ENCODE measurements at places on chromosomes 4 and X.
A peak's percentile ranks its signal among the peaks of the same experiment; 100 is the strongest.

GRCh38 chr4:102585329-102585728 lies 84.2 kb downstream of the NFKB1 start:
- DNase-seq, result no peak

DNA sequence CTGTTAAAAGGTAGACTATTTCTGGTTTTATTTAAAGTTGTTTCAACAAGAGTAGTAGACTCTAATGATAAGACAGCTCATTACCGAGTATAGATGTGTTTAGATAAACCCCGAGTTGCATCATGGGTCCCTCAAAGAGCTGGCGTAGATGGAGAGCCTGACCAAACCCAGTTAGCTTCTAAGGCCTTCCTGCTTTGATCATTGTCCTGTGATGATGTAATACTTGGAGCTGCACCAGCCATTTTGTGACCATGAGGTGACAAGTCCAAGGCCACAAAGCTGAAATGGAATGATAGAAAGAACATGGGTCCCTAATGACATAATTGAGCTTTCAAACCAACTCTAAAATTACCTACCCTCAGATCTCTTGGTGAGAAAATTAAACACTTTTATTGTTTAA lies 66.6 kb upstream of the TAB3 start:
- no peak for DNase-seq

- no peak for DNase-seq
These were observed 1295.8 kb upstream of the TENM3 start for GRCh38 chr4:180947425-180947824.

GRCh38 chrX:56343664-56344063 lies 111.5 kb downstream of the KLF8 start:
- DNase-seq, result no peak

DNA sequence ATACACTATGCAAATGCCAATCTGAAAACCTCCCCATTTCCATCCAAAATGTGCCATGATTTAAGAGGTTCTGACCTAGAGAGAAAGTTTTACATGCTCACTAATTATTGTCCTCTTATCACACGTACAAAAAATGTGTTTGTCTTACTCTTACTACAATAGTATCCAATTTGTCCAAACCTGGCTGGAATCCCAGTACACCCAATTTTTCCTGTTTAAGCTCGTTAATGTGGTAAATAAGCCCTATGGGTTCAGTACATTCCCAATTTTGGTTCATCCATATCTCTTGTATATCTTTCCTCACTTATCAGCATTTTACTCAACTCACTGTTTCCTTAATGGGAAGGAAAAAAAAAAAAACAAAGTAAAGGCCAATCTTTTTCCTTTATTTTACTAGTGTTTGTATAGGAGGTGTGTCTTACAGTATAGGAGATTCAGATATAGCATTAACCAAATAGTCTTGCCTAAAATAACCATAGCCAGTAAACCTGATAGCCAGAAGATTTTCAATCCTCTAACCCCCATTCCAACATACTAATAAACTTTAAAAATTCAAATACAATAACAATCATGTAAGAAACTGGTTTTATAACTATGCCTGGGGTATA lies 109.8 kb downstream of the PARM1 start:
- DNase-seq, result no peak

GRCh38 chr4:157997296-157997695 lies 175.5 kb downstream of the GASK1B start:
- DNase-seq, result no peak

DNA sequence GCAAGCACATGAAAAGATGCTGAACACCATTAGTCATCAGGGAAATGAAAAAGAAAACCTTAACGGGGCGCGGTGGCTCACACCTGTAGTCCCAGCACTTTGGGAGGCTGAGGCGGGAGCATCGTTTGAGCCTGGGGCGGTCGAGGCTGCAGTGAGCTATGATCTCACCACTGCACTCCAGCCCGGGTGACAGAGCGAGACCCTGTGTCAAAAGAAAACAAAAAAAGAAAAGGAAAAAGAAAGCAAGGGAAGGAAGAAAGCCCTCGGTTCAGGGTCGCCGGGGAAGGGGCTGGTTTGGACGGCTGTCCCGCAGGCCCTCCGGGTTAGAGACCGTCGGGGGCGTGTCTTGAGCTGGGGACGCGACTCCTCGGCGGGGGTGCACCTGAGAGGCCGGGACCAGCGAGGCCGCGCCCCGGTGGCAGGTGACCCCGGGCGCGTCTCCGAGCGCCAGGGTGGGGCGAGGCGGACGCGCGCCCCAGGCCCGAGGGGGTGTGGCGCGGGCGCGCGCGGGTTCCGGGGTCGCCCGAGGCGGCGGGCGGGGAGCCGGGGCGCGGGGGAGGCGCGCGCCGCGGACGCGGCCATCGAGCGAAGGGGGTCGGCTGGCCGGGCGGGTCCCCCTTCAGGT lies 478 bp upstream of the PLXNA3 start:
- peak; percentile 90 for DNase-seq

DNA sequence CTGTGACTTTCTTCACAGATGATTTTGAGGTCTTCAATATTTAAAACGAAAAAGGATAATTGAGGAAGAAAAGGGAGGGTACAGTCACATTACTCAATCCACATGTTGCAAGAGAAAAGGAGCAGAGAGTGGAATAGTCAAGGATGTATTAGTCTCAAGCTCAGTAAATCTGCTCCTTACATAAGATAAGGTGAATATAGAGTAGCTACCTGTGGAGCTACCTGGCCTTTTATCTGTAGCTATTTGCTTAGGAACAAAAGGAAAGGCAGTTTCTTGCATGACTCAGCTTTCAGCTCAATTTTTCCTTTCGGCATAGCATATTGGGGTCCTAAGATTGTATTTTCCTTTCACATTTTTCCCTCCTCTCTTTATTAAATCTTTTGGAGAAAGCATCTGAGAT lies 26.3 kb upstream of the ACTRT1 start:
- no peak for DNase-seq

DNA sequence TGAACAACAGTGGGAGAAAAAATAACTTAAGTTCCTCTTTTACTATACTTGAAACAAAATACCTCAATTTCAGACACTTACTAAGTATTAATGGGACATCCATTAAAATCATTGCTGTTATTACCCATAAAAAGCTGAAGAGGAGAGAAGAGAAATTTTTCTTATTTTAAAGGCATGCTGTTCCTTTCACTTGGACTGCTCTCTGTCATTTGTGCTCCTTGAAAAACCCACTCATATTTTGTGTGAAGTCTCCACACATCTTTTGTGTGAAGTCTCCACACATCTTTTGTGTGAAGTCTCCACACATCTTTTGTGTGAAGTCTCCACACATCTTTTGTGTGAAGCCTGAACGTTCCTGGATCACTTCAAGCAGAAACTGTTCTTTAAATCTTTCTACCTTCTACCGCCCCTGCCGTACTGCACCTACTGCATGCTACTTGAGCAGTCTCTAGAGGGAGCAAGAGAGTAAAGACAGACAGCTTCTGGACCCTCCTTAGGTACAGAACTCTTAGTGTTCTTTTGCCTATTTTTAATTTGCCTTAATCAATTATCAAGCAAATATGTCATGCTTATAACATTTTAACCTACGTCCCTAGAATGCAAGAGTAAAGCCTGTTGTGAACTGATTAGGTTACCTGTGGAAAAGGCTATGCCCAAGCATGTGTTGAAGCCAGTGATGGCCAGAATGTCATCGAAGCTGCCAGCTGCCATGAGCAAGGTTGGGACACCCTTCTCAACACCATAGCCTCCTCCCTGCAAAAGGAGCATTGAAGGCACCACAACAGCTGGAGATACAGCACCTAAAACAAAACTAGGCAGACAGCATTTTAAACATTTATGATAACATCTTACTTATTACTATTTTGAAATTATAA lies 27.1 kb upstream of the SLC9B1 start:
- DNase-seq, result peak; percentile 55

GRCh38 chr4:173436771-173437265 lies 37.9 kb upstream of the SCRG1 start:
- DNase-seq, result no peak

- DNase-seq, result no peak
These were observed 109.7 kb upstream of the CPEB2 start for GRCh38 chr4:14892563-14892962.

DNA sequence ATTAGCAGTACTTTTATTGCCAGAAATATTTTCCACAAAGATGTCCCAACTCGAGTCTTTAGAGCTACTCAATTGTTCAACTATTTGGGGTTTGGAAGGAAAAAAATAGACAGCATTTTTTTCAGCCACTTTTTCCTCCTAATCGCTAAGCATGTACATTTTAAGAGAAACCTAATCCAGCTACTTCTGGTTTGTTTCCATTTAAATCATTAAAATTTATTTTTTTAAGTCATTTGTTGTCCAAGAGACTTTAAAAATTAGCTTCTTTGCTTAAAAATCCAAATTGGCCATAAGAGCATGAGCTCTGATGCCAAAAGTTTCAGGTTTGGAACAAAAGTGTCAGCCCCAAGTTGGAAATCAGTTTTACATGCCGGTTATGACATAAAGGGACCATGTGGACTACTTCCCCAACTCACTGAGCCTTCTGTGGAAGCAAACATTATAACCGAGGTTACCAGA lies 186.3 kb upstream of the INTU start:
- DNase-seq, result no peak

DNA sequence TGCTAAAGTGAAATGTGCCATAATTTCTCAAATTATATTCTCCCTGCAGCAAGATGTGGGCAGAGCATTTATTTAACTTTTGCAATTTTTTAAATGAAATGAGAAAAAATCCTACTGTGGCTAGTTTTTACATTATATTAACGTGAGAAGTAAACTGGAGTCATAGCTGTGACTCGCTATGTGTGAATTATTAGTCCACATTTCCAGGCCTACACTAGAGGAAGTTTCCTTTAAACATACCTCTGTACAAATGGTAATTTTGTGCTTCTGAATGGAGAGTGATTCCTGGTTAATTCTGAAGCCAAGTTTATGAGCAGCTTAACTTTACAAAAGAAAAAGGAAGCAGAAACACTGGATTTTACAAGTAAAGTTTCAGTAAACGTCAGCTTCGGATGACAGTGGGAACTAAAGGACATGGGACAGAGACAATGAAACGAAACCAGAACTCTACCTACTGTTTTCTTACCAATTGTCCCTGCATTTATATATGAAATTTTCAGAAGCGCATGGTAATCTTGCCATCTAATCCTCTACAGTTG lies 72.4 kb downstream of the FBXO8 start:
- DNase-seq, result no peak

GRCh38 chrX:143270317-143270716 lies 244.6 kb downstream of the SPANXN4 start:
- no peak for DNase-seq

GRCh38 chrX:37425370-37425769 lies 76.2 kb downstream of the PRRG1 start:
- no peak for DNase-seq

DNA sequence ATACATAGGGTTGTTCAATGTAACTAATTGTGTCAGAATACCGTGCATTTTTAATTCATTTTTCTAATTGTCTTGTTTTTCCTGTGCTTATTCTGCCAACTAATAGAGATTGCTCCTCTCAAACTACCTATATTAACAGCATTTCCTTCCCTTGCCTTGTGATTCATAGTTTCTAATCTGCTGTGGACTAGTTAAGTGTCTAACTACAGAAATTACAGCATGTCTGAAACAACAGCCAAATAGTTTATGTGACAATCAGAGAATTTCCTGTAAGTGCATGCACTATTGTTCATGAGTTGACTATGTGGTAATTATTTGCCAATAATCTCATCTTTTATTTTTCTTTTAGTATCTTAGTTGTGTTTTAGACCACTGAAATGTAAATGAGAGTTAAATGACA lies 4.1 kb upstream of the SEC24B start:
- no peak for DNase-seq

- DNase-seq, result no peak
These were observed 2282.6 kb downstream of the ARAP2 start for GRCh38 chr4:33961761-33962160.

- no peak for DNase-seq
These were observed 159.7 kb downstream of the NSUN7 start for GRCh38 chr4:40909363-40909876.

- DNase-seq, result peak; percentile 19
These were observed 315.9 kb downstream of the MAPK10 start for GRCh38 chr4:86043755-86044592.

- peak; percentile 40 for DNase-seq
These were observed 6.0 kb downstream of the RASL11B start for GRCh38 chr4:52868133-52868532.

GRCh38 chrX:80879143-80879542 lies 69.5 kb upstream of the BRWD3 start:
- DNase-seq, result no peak

GRCh38 chr4:128459547-128459946 lies 171.9 kb upstream of the PGRMC2 start:
- DNase-seq, result no peak

DNA sequence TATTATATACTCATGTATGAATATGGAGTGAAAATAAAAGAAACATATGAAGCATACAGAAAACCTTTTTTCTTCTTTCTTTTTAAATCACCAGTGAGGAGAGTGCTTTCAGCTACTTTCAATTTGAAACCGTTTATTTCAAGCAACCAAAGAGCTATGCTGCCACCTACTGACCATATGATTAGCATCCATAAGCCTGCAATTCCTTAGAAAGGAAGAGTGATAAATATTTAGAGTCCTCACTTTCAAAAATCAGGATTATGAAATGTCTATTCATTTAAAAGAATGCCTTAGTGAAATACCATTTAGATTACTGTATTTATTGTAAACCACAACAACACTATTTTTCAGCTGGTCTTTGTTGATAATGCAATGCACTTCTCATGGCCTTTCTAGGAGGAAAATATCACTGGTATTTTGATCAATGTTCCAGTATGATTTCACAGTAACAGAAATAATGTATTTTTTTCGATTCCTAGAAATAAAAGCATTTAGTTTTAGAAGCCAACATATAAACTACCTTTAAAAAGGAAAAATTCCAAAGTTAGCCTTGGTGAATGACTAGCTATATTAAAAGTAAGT lies 667.6 kb downstream of the PCDH18 start:
- peak; percentile 34 for DNase-seq

- no peak for DNase-seq
These were observed 95.0 kb downstream of the ZNF827 start for GRCh38 chr4:145843639-145844038.

DNA sequence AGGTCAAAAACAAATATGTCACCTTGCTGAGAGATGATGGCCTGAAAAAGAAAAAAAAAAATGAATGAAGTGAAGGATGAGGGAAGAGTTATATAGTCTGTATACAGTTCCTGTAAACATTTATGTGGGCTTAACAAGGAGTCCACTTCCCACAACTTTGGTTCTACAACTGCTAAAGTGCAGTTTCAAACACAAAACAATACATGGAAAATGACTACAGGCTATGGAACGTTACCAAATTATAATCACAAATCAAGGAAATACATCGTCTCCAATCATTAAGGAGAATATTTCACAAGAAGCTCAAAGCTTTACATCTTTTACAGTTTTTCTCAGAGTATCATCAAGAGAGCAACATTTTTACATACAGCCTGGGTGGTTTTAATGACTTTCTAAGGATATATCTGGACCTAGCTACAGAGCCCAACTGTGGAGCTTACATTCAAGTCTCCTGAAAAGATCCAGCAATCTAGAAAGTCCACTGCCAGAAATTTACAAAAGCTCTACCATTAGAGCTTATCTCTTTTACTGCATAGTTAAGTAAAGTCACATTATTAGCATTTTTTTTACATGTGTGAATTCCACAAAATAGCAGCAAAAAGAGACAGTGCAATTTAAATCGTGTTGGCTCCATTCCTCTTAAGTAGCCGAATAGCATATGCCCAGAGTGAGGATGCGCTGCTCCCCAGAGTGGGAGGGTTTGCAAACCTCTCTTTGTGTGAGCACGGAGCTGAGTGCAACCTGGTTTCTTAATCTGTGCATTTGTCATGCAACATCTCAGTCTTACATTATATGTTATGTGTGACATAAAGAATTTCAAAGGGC lies 128.3 kb downstream of the MANBA start:
- no peak for DNase-seq
